T-helper 1 cell (primary cell): ENCODE measurements at places on chromosomes 2 and 18.

GRCh38 chr2:199994371-199994770 is 39.0 kb downstream of the MAIP1 start:
- no peak for DNase-seq

DNA sequence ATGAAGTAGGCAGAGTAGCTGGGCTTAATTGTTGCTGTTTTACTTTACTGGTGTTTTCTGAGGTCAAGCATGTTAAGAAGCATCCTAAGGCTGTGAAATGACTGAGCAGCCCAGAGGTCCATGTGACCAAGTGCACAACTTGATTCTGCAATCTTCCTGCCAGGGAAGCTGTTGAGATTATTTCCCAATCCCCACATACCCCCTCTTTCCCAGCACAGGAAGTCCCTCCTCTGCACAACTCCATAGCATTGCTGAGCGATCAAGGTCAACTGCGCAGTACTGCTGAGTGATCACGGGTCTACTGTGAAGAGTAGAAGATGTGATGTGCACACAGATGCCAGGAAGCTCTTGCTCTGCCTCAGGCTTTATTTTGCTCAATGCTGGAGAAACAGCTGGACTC is 105.8 kb downstream of the GALNT14 start:
- no peak for DNase-seq

DNA sequence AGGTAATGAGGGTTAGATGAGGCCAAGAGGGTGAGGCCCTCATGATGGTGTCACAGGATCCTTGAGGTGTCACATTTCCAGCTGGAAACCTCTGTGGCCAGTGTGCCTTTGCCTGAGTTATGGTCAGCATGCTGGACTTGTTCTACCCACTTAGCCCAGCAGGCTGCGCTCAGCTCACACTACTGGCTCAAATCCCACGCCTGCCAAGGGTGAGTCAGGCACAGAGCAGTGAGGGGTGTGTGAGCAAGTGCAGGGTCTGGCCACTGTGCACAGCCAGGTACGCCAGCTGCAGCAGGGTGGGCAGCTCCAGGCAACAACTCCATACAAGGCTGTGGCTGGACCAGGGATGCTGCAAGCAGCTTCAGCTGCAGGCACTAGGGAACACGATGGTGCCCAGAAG is 616.6 kb upstream of the FSHR start:
- DNase-seq = no peak

- DNase-seq = no peak
These were observed 109.8 kb upstream of the ALK start for GRCh38 chr2:30031184-30031583.
